Cerebellar cortex (tissue), 1 donor: ENCODE measurements at places on chromosomes 5 and 9.

DNA sequence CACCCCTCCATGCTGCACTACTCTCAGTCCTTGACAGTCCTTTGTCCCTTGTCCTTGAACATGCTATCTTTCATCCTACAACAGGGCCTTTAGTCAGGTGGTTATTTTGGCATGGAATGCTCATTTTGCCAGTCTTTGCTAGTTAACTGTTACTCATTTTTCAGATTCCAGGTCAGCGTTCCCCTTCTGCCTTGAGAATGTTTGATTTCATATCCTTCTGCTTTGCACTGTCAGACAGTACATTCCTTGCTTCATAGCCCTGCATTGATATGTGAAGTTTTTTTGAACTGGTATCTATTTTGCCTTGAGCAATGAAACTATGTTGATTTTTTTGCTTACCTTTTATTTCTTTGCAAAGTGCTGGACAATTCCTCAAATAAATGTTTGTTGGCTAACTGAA lies 638.2 kb upstream of the SEMA6A start:
- no peak for DNase-seq

DNA sequence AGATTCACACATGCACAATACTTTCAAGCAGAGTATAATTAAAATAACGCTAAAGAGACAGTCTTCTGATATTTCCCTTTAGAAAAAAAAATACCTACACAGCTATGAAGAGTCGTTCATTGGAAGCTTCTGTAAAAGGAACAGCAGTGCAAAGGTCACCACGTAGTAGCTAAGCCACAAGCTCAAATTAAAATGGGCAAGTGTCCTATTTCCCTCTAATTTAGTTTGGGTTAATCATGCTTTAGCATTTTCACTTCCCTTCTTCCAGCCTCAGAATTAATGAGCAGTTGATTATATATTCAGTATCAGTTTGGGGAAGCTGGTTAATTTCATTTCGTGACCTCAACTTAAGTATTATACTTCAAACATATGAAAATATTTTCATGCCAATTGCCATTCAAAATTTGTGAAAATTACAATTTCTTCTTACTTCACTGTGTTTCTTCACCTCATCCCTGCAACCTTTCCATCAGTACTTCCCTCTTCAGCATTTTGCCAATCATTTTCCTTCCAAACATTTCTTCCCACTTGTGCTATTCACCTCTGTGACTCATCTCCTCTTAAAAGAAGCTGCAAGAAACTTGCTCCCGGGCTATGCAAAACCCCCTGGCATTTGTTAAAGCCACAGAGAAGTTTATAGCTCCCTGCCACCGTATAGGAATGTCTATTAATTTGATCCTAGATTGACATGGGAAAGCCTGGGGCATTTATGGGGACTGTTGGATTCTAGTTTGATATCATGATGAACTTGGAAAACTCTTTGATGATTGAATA lies 83.0 kb downstream of the DMRTA1 start:
- no peak for DNase-seq

DNA sequence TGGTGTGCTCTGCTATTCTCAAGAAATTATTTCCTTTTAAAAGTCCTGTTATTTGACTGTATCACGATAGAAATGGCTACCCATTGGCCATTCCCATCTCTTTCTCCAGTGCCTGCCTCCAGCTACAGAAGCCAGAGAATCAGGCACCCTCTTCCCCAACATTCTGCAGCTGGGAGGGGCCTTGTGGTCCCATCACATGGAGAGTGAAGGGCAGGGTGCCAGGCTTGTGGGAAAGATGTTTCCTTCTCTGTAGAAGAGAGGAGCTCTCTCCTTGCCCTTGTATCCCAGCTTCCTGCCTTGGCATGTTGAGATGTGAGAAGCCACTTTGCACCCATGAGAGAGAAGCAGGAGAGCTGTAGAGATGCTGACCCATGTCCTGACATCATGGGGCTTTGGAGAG lies 465.0 kb downstream of the MTRR start:
- peak; percentile 4 for DNase-seq

DNA sequence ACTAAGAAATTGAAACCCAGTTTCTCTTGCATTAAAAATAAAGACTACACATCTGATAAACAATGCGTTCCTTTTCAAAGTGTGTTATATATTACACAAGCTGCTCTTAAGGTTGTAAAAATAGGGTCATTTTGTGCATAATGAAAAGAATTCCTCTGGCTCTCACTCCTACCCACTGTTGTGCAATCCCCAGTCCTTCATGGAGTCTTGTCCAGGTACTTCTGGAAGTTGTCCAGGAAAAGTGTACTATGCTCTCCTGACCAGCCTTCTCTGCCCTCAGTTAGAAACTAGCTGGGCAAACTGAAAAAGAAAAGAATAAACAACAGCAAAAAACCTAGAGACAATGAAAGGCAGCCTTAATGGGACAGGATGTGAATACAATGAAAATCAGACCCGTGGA lies 345.5 kb upstream of the PAPPA start:
- DNase-seq, result no peak

- no peak for DNase-seq
Measured at GRCh38 chr9:137169896-137170358, at the start of gene LRRC26. LRRC26 (minus strand) TSS chr9:137170051; CDS start chr9:137169943, 108 bp downstream.

- DNase-seq, result no peak
Measured at GRCh38 chr5:80463269-80463668, 24.6 kb upstream of the FAM151B start.

GRCh38 chr9:121633119-121633714 lies 18.2 kb upstream of the DAB2IP start:
- DNase-seq, result no peak

DNA sequence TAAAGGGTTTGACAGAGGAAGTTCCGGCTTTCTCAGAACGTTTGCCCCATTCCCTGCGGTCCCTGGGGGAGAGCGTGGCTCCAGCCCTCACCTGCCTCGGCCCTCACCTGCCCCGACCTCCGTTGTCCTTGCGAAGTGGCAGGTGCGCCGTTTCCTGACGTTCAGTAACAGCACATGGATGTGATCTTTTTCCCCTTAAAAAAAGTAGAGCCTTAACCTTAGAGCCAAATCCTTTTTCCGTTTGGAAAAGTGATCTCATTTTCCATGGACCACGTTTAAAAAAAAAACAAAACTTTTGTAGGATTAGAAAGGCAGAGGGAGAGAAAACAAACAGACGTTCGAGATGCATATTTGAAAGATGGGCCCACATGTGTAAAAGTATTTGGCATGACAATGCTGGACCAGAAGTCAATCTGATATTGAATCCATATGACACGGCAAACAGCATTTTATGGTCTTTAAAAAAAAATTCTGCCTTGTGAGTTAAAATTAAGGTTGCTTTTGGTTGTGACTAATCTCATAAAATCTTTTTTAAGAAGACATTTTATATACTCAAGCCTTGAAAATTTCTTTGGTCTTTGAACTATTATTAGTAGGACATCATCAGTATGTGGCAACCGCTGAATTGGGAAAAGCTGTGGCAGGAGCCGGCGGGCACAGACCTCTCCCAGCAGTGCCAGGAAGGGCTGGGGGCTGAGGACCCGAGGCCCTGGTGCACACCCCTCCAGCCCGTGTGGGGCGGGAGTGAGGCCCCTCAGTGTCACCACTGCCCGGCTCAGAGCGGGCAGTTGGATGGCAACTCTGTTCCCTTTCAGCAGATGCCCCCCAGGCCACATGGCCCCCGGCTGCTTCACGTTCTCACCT lies 42.5 kb upstream of the EXOC3 start:
- no peak for DNase-seq

DNA sequence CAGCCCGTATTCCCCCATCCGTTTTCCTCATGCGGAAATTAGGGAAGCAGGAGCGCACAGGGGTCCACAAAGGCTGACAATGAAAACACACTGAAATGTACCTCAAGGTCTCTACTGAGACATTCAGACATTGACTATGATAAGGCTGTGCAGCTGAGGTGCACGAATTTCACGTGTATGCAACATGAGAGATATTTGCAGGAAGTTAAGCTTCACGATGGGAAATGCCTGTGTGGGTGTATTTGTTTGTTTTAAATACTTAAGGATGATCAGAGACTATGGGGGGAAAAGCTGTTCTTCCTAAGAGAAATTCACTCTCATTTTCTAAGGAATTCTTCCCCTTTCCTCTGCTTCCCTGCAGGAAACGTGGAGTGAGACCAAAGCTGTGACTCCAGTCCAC lies 2.6 kb upstream of the SPATA31E1 start:
- no peak for DNase-seq

GRCh38 chr5:116038817-116039216 lies 6.5 kb downstream of the ARL14EPL start:
- DNase-seq, result no peak

DNA sequence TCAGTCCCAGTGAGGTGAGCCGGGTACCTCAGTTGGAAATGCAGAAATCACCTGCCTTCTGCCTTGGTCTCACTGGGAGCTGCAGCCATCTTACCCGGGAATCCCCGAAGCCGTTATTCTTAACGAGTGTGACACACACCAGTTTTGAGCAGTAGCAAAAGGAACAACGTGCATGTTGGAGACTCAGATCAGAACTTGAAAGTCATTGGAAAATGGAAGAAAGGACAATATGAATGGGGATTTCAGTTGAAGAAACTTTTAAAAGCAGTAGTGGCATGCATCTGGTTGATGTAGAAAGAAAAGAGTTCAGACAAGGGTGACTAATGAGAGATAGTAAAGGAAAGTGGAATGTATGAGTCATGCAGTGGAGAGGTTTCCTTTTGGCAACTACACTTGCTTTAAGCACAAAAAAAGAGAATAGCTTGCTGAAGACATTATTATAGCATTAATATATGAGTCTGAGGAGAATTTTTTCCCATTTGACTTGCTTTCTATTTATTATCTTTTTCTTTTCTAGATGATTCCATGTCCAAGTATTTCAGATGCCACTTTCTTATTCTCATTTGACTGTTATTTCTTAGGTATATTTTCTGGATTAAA lies 44.4 kb upstream of the ANKDD1B start:
- DNase-seq, result no peak

- peak; percentile 62 for DNase-seq
Measured at GRCh38 chr5:95283022-95283615, 1.8 kb downstream of the MCTP1 start.

GRCh38 chr9:91395553-91396471 lies 27.8 kb downstream of the NFIL3 start:
- DNase-seq, result no peak

- DNase-seq, result no peak
Measured at GRCh38 chr5:120449501-120449900, 14.6 kb upstream of the PRR16 start.

DNA sequence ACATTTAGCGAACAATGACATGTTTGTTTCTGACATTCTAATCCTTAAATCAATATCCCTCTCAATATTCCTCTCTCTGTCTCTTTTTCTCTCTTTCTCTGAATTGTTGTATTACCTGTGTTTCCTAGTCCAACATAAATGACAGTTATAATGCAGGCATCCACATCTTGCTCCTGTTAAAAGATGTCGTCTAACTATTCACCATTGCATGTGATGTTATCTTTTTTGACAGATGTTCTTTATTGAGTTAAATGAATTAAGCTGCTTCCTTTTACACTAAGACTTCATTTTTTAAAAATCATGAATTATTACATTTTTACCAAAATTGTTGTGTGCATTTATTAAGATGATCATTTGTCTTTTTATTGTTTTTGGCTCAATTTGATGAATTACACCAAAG lies 527.5 kb downstream of the PRR16 start:
- DNase-seq, result no peak

- no peak for DNase-seq
Measured at GRCh38 chr9:134680393-134681060, 38.9 kb downstream of the COL5A1 start.

- no peak for DNase-seq
Measured at GRCh38 chr9:27571011-27571410, 2.3 kb downstream of the C9orf72 start.

- DNase-seq, result no peak
Measured at GRCh38 chr5:32942225-32942989, 231.3 kb downstream of the NPR3 start.

GRCh38 chr5:65171645-65172044 lies 310.1 kb downstream of the ADAMTS6 start:
- no peak for DNase-seq

DNA sequence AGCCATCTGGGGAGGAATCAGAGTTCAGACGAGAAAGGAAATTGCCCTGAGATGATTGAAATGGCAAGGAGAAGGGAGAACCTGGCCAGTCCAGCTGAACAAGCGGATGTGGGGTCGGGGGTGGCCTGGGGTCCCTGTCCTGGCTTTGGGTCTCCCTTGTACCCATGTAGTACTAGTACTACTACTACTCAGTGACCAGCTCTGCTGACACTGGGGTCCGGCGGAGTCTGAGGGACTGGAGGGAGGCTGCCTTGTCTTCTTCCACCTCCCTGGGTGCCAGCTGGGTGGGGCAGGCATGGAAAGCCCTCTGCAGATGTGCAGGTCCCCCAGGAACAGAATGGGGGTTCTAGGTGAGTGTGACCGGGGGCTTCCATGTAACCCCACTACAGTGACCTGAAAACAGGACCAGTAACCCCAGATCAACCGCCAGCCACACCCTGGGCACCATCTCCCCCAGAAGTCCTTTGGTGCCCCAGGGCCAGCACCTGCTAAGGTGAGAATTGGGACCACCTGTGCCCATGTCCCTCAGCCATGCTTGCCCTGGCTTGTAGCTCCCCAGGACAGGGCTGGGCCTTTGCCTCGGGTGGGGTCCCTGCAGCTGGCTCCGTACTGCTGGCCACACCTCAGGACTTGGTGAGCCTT lies 89.1 kb upstream of the COL5A1 start:
- DNase-seq, result no peak

DNA sequence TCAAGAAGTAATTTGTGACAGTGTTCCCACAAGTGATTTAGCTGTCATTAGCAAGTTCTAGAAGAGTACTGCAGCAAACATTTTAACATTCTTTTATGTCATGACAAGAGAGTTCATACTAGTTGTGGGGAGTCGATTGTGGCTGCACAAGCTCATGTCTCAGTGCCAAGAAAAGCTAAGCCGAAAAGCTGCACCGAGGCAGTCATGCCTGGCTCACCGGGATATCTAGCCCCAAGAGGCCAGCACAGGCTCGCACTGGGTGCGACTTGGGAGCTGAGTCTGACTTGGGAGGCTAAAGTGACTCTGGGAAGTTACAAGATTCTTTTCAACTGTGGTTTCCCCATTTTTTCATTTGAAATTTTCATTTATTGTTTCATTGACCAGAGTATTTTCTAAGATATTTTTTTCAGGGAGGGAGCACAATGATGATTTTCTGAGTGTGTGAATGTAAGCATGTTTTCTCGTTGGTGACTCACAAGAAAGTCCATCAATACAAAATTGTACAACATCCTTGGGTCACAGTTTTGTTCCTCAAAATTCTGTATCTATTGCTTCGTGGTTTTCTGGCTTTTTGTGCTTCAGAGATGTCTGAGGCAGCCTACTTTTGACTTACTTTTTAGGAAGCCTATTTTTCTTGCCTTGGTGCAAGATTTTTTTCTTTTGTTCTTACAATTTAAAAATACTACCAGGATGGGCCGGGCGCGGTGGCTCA lies 18.7 kb downstream of the CAST start:
- no peak for DNase-seq

GRCh38 chr5:56110646-56111403 lies 116.1 kb upstream of the IL6ST start:
- DNase-seq, result no peak

- DNase-seq, result no peak
Measured at GRCh38 chr9:70044490-70045307, 1.1 kb downstream of the MAMDC2 start.

DNA sequence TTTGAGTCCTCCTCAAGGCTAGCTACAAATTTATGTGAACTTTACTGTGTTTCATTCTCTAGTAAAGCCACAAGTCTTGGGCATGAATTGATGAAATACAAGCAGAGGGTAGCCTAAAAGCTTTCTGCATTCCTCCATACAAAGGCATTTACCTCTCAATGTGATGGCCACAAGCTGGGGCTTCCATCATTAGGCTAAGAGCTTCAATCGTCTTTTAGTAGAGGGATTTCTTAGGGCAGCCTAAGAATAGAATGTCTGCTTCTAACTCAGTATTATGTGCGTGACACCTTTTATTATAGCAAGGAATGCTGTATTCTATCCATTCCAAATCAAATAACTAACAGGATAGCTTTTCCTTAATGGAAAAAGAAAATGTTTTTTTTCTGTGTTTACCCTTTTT lies 3.7 kb downstream of the PLAC8L1 start:
- DNase-seq, result no peak
